ENCODE measurements at places on chromosomes 7 and 10. TPM values are rescaled to one million over a fixed set of nuclear protein-coding genes. Genes with fewer than 3 reads are reported as not detected.
A peak's percentile ranks its signal among the peaks of the same experiment; 100 is the strongest.

Gene PRRT4
- 0.73 TPM for polyA plus RNA-seq

Gene NEUROG3
- 3.1 TPM for polyA plus RNA-seq

Gene GNB2
- polyA plus RNA-seq: 193 TPM

Gene PRPS1L1
- not detected for polyA plus RNA-seq

Gene GPRIN2
- polyA plus RNA-seq: 10.3 TPM

DNA sequence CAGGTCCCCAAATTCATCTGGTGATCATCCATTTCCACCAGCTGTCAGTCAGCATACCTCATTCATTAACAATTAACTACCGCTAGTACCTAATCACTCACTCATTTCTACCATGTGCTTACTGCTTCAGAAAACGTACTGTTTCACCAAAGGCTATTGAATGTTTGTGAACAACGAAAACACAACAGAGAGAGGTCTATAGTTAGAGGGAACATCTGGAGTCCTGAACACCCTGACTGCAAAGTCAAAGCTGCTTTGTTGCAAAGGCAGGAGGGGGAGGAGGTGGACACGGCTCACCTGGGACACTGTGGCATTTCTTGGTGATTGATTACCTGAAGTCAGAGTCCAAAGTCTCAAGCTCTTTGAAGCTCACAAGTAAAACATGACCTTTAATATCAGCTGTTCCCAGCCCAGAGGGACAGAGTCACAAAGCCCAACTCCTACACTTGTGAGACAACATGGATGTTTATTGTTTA lies 342.3 kb upstream of the ADARB2 start:
- no peak overlapping the region for H3K4me3 ChIP-seq
- H3K27ac ChIP-seq: peak overlapping the region; percentile 57
- no peaks in the 10 kb centered on the region for H3K36me3 ChIP-seq
- H3K27me3 ChIP-seq: no peaks in the 10 kb centered on the region

Gene AEBP1
- polyA plus RNA-seq: 23.1 TPM

DNA sequence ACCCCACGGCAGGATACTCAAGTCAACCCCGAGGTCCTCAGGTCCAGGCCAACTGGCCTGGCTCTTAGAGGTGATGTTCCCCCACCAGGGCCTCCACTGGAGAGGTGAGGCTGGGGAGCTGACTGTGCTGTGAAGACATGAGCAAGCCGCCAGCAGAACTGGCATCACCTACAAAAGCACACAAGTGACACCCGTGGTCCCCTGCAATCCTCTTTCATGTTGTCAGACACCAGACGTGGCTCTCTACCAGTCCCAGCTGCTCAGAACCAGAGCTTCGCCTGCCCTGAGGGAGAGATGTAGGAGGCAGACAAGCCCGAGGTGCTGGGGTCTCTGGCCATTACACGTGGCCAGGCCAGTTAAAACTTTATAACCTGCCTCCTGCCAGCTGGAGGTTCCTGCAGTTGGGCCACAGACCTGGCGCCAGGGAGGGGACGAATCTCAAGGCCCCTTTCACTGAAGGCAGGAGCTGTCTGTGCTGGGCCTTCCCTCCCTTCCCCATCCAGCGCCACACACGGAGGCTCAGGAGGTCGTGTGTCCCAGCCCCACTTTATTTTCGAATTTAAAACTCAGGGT lies 2.2 kb downstream of the COMTD1 start:
- peak overlapping the region; percentile 36 for H3K4me3 ChIP-seq
- H3K27ac ChIP-seq: peak overlapping the region; percentile 32
- H3K27me3 ChIP-seq: no peaks in the 10 kb centered on the region
- DNase-seq: no peak
- H3K4me1 ChIP-seq: peaks cover 30% of the 10 kb centered on the region

- H3K4me3 ChIP-seq: no peak overlapping the region
- no peaks in the 10 kb centered on the region for H3K27me3 ChIP-seq
- peaks cover 62% of the 10 kb centered on the region for H3K36me3 ChIP-seq
- no peak for DNase-seq
- no peaks in the 10 kb centered on the region for H3K4me1 ChIP-seq
These were observed 7.3 kb downstream of the POLL start for GRCh38 chr10:101580486-101581399.

DNA sequence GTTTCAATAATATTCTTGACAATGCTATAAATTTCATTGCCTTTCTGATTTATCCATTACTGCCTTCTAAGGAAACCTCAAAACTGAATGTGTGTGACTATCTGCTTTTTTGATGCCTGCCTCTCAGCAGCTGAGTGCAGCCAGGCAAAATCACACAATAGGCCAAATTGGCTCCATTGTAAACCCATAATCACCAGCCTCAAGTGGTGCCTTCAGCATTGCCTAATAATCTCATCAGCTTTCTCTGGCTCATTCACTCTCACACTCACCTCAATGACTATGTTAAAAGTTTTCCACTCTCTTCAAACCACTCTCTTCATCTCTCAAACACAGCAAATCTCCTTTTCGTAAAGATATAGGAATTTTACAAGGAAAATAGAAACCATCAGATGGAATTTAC lies 182.5 kb upstream of the COL1A2 start:
- H3K4me3 ChIP-seq: no peak overlapping the region
- H3K36me3 ChIP-seq: no peaks in the 10 kb centered on the region
- H3K27ac ChIP-seq: no peak overlapping the region
- no peaks in the 10 kb centered on the region for H3K27me3 ChIP-seq
- DNase-seq: no peak

DNA sequence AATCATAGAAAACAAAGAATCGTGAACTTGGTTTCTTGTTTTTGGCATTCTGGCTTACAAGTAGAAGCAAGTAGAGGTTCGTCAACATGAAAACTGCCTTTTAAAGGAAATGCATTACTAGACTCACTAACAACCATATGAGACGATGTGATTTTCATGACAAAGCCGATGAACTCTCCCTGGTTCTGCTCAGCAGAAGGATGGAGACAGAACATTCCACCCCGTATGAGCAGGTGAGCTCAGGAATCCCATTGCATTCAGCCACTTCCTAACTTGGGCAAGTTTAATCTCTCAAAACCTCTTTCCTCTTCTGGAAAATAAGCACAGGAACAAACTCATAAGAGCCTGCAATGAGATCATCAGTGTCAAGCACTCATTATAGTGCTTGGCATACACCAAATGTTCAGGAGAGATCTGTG lies 57.4 kb upstream of the SVIL start:
- no peak for DNase-seq
- H3K4me3 ChIP-seq: no peak overlapping the region
- H3K27me3 ChIP-seq: no peaks in the 10 kb centered on the region
- H3K4me1 ChIP-seq: no peaks in the 10 kb centered on the region
- no peaks in the 10 kb centered on the region for H3K36me3 ChIP-seq

- H3K36me3 ChIP-seq: no peaks in the 10 kb centered on the region
- H3K4me3 ChIP-seq: no peak overlapping the region
- no peaks in the 10 kb centered on the region for H3K4me1 ChIP-seq
These were observed 8.1 kb downstream of the FAM131B start for GRCh38 chr7:143354376-143354775.

Gene STEAP4
- 0.30 TPM for polyA plus RNA-seq

Gene PNLIP
- 0.12 TPM for polyA plus RNA-seq

DNA sequence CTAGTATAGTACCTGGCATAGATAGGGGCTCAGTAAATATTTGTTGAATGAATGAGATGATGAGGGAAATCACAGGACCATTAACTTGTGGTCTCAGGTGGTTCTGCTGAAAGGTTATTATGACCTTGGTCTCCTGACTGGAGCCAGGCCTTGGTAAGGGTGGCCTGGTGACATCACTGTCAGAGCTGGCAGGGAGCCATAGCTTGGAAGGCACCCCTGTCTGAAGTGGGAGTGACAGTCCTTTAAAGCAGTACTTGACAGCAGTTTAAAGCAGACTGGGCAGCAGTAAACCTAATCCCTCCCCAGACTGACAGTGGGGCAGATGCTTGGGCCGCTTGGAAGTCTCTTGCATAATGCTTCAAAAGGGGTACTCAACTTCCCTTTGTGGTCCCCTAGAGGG lies 13.4 kb downstream of the DPCD start:
- H3K4me3 ChIP-seq: no peak overlapping the region
- no peaks in the 10 kb centered on the region for H3K27me3 ChIP-seq
- peaks cover 4% of the 10 kb centered on the region for H3K4me1 ChIP-seq

- peaks cover 8% of the 10 kb centered on the region for H3K27me3 ChIP-seq
- H3K27ac ChIP-seq: no peak overlapping the region
- no peak overlapping the region for H3K4me3 ChIP-seq
These were observed 66.1 kb upstream of the FAM204A start for GRCh38 chr10:118408181-118408580.

DNA sequence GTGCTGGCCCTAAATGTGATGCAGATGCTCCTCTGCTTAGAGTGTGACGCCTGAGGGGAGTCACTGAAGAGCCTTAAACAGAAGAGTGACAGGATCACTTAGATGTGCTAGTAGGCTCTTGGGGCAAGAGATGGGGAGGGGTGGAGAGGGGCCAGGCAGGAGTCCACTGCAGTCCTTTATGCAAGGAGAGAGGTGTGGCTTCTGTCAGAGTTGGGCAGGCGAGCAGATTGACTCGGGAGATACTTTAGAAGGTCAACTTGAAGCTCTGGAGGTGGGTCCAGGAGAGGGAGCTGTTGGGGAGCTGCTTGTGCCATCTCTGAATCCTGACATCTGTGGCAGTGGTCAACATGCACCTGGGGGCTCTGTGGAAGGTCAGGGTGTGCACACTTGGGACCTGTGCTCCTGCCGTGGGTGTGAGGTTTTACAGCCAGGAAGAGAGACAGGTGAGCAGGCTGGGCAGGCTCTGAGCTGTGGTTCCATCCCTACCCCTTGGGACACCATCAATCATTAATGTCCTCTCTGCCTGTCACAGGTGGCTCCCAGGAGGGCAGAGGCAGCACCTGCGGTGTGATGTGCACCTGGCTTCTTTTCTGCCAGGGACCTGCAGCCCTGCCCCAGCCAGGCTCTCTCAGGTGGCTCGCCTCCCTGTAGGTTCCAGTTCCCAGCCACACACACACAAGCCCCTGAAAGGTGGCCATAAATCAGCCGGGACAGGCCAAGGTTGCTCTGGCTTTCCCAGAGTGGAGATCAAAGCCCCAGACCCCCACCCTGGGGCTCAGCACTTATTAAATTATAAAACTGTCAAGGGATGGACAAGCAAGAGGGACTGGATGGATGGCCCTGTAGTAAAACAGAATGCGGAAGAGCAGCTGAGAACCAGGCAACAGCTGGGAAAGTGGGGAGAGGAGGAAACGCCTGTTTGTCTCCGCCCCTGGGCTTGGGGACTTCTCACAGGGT lies 14.0 kb downstream of the NEURL1 start:
- H3K36me3 ChIP-seq: no peaks in the 10 kb centered on the region
- H3K4me3 ChIP-seq: no peak overlapping the region
- H3K27ac ChIP-seq: peak overlapping the region; percentile 53
- peaks cover 76% of the 10 kb centered on the region for H3K4me1 ChIP-seq
- no peaks in the 10 kb centered on the region for H3K27me3 ChIP-seq
- DNase-seq: peak; percentile 69

- no peaks in the 10 kb centered on the region for H3K36me3 ChIP-seq
- no peak overlapping the region for H3K27ac ChIP-seq
- no peaks in the 10 kb centered on the region for H3K4me1 ChIP-seq
- no peak for DNase-seq
- H3K27me3 ChIP-seq: no peaks in the 10 kb centered on the region
These were observed 179.5 kb downstream of the DPP6 start for GRCh38 chr7:154231732-154232131.

DNA sequence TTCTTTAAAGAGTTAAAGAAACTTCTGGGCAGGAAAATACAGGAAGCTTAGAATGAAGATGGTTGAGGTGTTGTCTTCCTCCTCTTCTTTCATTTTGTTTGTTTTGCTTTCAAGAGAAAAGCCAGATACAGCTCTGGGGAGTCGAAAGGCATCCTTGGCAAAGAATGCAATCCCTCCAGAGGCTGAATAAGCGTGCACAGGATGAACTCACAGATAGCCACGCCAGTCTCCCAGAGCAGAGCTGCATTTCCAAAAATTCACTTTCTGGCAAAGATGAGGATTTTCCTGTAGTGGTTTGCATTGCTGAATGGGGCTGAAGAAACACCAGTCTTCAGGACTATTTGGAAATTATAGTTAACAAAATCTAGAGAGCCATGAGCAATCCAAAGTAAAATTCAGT lies 336.4 kb downstream of the NRG3 start:
- no peaks in the 10 kb centered on the region for H3K36me3 ChIP-seq
- H3K27ac ChIP-seq: no peak overlapping the region
- no peak overlapping the region for H3K4me3 ChIP-seq
- H3K4me1 ChIP-seq: no peaks in the 10 kb centered on the region

Gene CDCA7L
- 16.6 TPM for polyA plus RNA-seq

DNA sequence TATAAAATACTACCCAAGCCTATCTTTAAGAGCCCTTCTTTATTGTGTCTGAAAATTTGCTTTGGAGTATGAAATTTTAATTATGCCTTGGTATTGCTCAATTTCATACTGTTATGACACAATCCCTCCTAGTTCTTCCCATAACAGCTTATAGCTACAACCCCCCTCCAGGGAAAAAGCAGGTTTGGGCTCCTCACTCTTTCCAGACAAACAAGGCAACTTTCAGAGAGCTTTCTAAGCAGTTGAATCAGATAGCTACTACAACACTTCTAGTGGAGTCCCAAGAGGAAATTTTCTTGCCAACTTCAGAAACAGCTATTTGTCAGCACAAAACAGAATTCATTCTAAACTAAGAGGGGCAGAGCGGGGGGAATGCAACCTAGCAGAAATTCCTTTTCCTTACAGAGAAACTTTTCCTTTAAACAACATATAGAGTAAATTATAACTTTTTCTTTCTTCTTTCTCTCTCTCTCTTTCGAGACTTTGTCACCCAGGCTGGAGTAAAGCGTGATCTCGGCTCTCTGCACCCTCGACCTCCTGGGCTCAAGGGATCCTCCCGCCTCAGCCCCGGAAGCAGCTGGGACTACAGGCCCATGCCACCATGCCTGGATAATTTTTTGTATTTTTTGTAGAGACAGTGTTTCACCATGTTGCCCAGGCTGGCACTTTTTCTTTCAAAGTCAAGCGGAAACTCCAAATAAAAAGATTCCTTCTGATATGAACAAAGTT lies 26.0 kb upstream of the JMJD1C start:
- peaks cover 2% of the 10 kb centered on the region for H3K36me3 ChIP-seq
- H3K4me3 ChIP-seq: no peak overlapping the region
- peak; percentile 18 for DNase-seq
- no peak overlapping the region for H3K27ac ChIP-seq
- H3K4me1 ChIP-seq: peaks cover 6% of the 10 kb centered on the region

- no peak overlapping the region for H3K4me3 ChIP-seq
- no peaks in the 10 kb centered on the region for H3K36me3 ChIP-seq
- H3K27me3 ChIP-seq: no peaks in the 10 kb centered on the region
- H3K4me1 ChIP-seq: no peaks in the 10 kb centered on the region
These were observed 277.1 kb upstream of the POM121L12 start for GRCh38 chr7:52758356-52758755.

DNA sequence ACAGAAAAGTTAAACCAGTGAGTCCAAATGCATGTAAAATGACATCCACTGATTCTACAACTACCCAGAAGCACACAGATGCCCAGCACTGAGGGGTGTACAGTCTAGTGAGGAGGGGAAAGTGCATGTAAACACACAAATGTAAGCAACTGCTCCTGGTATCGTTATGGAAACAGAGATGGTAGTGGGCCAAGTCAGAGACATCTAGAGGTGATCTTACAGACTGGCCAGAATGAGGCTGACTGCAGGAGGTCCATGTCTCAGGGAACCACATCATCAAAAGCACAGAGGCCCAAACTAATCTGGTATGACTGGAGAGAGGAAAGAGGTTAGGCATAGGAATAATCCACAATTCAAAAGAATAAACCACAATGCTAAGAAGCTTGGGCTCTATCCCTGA lies 176.5 kb downstream of the SRPK2 start:
- no peak overlapping the region for H3K27ac ChIP-seq
- no peak overlapping the region for H3K4me3 ChIP-seq
- DNase-seq: no peak
- no peaks in the 10 kb centered on the region for H3K27me3 ChIP-seq
- no peaks in the 10 kb centered on the region for H3K4me1 ChIP-seq
- H3K36me3 ChIP-seq: no peaks in the 10 kb centered on the region
